CD14-positive monocyte (primary cell): ENCODE measurements at places on chromosomes 16 and 17. TPM values are rescaled to one million over a fixed set of nuclear protein-coding genes. Genes with fewer than 3 reads are reported as not detected.

Gene INPP5K
- polyA plus RNA-seq, result 53.0 TPM

Gene GPR142
- not detected for polyA plus RNA-seq

Gene RAPGEFL1
- polyA plus RNA-seq, result 0.10 TPM

Gene DDX5
- 642 TPM for polyA plus RNA-seq

Gene ABI3
- 73.2 and 120 TPM in 2 replicates for polyA plus RNA-seq

GRCh38 chr16:56355786-56356275 is 69.5 kb downstream of the AMFR start:
- no peak for DNase-seq
- no peak overlapping the region for H3K27ac ChIP-seq
- H3K27me3 ChIP-seq, result no peaks in the 10 kb centered on the region
- H3K4me1 ChIP-seq, result peaks cover 19% of the 10 kb centered on the region
- H3K4me3 ChIP-seq, result peak overlapping the region; percentile 81

- H3K27me3 ChIP-seq, result peaks cover 40% of the 10 kb centered on the region
- no peak overlapping the region for H3K27ac ChIP-seq
- peaks cover 43% of the 10 kb centered on the region for H3K4me1 ChIP-seq
- no peak overlapping the region for H3K4me3 ChIP-seq
- no peaks in the 10 kb centered on the region for H3K36me3 ChIP-seq
Measured at GRCh38 chr17:15261258-15261801, 3.8 kb downstream of the PMP22 start.

GRCh38 chr16:86669285-86669805 is 91.0 kb downstream of the FOXL1 start:
- H3K4me1 ChIP-seq, result no peaks in the 10 kb centered on the region
- H3K27ac ChIP-seq, result no peak overlapping the region
- no peaks in the 10 kb centered on the region for H3K36me3 ChIP-seq
- no peaks in the 10 kb centered on the region for H3K27me3 ChIP-seq

DNA sequence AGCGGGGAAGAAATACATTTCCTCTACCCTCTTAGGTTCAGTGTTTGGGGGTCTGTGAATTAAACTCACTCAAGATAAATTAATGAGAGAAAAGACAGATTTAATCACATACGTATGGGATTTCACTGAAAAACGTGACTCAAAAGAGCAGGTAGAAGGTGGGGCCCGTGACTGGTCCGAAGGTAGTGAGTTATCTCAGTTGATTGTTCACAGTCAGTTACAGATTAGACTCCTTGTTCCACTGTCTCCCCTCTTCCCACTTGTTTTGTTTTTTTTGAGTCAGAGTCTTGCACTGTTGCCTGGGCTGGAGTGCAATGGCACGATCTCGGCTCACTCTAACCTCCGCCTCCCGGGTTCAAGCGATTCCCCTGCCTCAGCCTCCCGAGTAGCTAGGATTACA is 301.2 kb downstream of the SEC14L1 start:
- H3K4me1 ChIP-seq, result peaks cover 100% of the 10 kb centered on the region
- peak overlapping the region; percentile 92 for H3K27ac ChIP-seq
- no peak for DNase-seq
- no peaks in the 10 kb centered on the region for H3K27me3 ChIP-seq
- no peaks in the 10 kb centered on the region for H3K36me3 ChIP-seq

- no peaks in the 10 kb centered on the region for H3K4me1 ChIP-seq
- H3K27ac ChIP-seq, result no peak overlapping the region
- peaks cover 99% of the 10 kb centered on the region for H3K36me3 ChIP-seq
- DNase-seq, result no peak
- no peak overlapping the region for H3K4me3 ChIP-seq
Measured at GRCh38 chr16:8899709-8900317, 17.7 kb downstream of the LITAFD start.

DNA sequence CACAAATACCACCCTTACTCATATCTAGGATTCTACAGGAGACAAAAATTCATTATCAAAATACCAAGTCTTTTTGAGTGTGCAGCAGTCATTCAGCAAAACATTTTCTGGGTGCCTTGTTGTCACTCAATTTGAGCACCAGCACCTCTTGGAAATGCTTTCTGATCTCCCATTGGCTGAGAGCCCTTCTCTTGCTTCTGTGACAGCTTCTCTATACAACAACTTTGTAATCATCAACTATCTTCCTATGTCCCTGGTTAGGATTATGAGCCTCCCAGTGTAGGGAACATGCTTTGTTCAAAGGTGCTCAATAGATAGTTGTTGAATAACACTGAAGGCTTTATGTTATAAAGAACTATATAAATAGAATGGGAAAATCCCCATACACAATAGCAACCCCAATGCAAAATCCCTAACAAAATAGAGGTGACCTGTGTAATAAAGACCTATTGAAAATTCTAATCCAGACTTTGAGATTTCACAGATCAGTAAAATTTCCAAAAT is 10.3 kb upstream of the RAB11FIP4 start:
- H3K4me3 ChIP-seq, result no peak overlapping the region
- DNase-seq, result no peak
- H3K36me3 ChIP-seq, result no peaks in the 10 kb centered on the region
- no peaks in the 10 kb centered on the region for H3K27me3 ChIP-seq
- no peak overlapping the region for H3K27ac ChIP-seq
